ENCODE measurements at places on chromosomes 13 and 19.

GRCh38 chr13:39561971-39562370 lies 41.0 kb downstream of the LHFPL6 start:
- DNase-seq: no peak
- H3K27me3 ChIP-seq: no peaks in the 10 kb centered on the region
- H3K36me3 ChIP-seq: no peaks in the 10 kb centered on the region

DNA sequence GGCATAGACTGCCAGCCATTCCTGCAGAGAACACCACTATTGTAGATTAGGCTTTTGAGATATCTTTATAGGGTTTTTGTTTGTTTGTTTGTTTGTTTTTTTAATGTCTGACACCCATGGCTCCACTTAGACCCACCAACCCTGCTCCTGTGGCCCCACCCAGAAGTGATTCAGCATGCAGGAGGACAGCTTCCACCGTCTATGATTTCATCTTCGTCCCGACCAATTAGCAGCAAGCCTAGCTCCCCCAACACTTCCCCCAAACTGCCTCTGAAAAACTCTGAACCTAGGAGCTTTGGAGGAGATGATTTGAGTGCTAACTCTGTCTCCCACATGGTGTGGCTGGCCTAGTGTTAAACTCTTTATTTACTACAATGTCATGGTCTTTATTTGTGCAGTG lies 108.3 kb upstream of the RXFP2 start:
- no peak overlapping the region for H3K27ac ChIP-seq
- no peaks in the 10 kb centered on the region for H3K4me1 ChIP-seq
- no peaks in the 10 kb centered on the region for H3K36me3 ChIP-seq

DNA sequence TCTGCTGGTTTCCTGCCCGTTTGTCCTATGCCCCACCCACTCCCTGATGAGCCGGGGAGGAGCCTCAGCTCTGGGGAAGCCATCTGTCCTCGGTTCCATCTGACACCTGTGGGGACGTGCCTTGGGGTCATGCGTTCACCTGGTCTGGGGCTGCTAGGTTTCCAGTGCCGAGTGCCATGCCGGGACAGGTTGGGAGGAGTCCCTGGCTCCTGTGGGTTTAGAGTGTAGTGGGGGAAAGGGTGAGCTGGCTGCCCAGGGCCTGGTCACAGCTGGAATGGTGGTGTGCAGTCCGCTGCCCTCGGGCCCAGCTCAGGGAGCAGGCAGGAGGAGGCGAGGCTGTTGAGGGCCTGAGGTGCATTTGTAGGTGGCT lies 2.5 kb downstream of the KDM4B start:
- no peak for DNase-seq
- peak overlapping the region; percentile 78 for H3K4me3 ChIP-seq
- no peaks in the 10 kb centered on the region for H3K36me3 ChIP-seq

DNA sequence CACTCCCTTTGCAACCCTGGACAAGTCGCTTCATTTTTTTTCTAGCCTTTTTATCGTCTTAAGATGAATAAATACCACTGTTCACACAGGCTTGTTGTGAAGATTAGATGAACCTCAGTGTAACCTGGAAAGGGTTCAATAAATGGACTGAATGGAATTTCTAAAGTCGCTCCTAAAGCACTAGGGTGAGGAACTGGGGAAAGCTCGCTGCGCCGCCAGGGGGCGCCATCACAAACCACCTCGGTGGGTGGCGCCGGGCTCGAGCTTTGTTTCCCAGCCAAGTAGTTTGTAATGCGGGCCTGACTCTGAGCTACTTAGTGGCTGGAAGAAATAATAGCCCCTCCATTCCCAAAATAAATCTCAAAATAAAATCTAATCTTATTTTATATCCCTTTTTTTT lies 2.2 kb upstream of the CEACAM6 start:
- H3K4me3 ChIP-seq: no peak overlapping the region
- no peak overlapping the region for H3K27ac ChIP-seq
- no peaks in the 10 kb centered on the region for H3K4me1 ChIP-seq
- DNase-seq: peak; percentile 44
- H3K36me3 ChIP-seq: no peaks in the 10 kb centered on the region

DNA sequence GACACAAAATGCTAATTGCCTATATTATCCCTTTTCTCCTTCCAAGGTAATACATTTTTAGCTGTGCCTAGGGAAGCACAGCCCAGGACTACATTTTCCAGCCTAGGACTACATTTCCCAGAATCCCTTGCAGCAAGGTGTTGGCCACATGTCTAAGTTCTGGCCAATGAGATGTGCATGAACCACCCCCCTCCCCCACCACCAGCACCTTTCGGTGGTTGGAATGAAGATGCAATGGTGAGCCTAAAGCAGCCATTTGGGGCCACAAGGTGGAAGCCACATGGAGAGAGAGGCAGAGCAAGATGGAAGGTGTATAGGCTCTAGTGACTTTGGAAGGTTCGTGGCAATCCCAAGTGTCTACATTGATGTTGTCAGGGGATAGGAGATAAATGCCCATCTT lies 16.2 kb downstream of the UNC13A start:
- no peak for DNase-seq
- H3K4me3 ChIP-seq: no peak overlapping the region
- no peaks in the 10 kb centered on the region for H3K4me1 ChIP-seq
- H3K27ac ChIP-seq: no peak overlapping the region
- H3K27me3 ChIP-seq: peaks cover 4% of the 10 kb centered on the region

DNA sequence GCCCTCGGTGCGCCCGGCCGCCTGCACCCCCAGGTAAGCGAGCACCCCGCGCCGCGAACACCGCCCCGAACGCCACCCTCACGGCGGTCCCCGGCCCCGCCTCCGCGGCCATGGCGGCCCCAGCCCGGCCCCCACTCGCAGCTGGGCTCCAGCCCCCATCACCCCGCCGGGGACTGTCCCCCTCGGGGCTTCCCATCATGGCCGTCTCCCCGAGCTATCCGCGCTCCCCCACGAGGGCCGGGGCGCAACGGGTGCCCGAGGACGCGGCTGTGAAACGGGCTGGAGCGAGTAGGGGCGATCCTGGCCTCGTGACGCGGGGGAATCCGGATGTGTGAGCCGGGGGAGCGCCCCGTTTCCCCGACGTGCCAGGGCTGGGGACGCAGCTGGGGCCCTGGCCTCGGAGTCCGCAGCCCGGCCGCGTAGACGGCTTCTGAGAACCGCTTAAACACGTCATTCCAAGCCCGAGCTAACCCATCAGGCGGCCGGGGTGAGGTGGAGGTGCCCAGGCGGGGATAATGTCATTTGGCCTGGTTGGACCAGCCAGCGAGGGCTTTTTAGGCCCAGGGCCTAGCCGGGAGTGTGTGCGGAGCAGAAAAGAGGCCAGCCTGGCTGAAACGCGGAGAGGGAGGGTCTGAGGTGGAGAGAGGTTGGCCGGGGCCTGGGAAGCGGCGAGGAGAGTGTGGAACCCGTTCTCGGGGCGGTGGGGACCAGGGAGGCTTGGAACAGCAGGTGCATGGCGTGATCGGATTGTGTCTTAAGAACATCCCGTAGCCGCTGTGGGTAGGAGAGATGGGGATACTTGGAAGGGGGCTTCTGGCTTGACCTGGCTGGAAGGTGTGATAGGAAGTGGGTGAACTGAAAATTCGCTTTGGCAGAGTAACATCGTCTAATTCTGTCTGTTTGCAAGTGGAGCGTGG lies 550 bp downstream of the CERS4 start:
- peak overlapping the region; percentile 70 for H3K4me3 ChIP-seq
- H3K36me3 ChIP-seq: no peaks in the 10 kb centered on the region
- H3K4me1 ChIP-seq: peaks cover 4% of the 10 kb centered on the region

- H3K27me3 ChIP-seq: no peaks in the 10 kb centered on the region
- H3K27ac ChIP-seq: no peak overlapping the region
- no peak overlapping the region for H3K4me3 ChIP-seq
- no peaks in the 10 kb centered on the region for H3K4me1 ChIP-seq
- peak; percentile 18 for DNase-seq
- H3K36me3 ChIP-seq: no peaks in the 10 kb centered on the region
Observed at GRCh38 chr13:59774491-59774971, 389.2 kb downstream of the DIAPH3 start.

DNA sequence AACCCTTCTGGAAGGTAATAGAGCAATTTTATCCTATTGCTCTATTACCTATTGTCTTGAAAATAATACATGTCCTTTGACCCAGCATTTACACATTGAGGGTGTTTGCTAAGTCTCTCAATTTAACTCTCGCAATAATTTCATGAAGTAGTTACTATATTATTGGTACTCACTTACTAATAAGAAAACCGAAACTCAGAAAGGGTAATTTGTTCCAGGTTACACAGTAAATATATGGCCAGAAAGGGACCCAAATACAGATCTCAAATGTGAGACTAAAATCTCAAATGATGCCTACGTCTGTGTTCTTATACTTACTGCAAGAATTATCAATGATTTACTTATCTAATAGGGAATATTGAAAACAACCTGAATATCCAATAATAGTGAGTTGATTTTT lies 29.7 kb upstream of the FAM216B start:
- no peaks in the 10 kb centered on the region for H3K27me3 ChIP-seq
- H3K4me3 ChIP-seq: no peak overlapping the region
- H3K27ac ChIP-seq: no peak overlapping the region

GRCh38 chr13:63288576-63288975 lies 1872.9 kb upstream of the PCDH20 start:
- no peaks in the 10 kb centered on the region for H3K4me1 ChIP-seq
- no peaks in the 10 kb centered on the region for H3K27me3 ChIP-seq
- no peak for DNase-seq
- no peaks in the 10 kb centered on the region for H3K36me3 ChIP-seq
- no peak overlapping the region for H3K27ac ChIP-seq
- H3K4me3 ChIP-seq: no peak overlapping the region

- no peak overlapping the region for H3K4me3 ChIP-seq
- H3K36me3 ChIP-seq: no peaks in the 10 kb centered on the region
- no peaks in the 10 kb centered on the region for H3K4me1 ChIP-seq
Observed at GRCh38 chr19:3576696-3577443, 4.1 kb downstream of the HMG20B start.
